EH (cell line): ENCODE measurements at places on chromosomes 1 and 21.

DNA sequence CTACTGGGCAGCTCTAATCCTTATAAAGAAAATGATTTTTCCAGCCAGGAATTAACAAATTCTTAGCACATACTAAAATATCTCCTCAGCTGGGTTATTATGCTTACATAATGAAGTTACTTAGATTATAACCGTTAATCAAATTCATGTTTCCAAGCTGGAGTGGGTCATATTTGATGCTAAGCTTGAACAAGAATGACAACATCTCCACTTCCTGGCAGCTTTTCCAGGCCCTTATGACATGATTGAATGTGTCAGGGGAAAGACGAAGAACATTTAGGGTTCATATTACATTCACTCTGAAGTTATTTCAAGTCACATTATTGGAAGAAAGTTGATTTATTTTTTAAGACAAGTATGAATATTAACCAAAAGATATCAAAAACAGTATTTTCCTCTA is 333.7 kb downstream of the PCP4 start:
- DNase-seq: no peak

GRCh38 chr1:3403011-3403345 is 51.5 kb upstream of the ARHGEF16 start:
- no peak for DNase-seq

DNA sequence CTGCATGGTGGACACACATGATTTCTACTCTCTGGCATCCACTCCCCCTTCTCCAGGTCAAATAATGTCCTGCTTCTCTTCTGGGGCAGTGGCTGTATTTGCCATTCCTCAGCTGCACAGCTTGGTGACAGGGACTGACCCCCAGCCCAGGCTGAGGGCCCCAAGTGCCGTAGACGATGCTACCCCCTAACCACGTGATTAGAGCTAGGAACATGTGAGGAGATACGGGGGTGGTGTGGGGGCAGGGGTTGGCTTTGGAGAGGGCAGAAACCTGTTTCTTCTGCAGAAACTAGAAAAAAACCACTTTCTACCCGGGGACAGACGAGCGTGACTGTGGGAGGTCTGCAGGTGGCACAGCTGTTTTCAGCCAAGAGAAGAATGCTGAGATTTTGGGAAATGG is 192.4 kb downstream of the SIPA1L2 start:
- DNase-seq: no peak

DNA sequence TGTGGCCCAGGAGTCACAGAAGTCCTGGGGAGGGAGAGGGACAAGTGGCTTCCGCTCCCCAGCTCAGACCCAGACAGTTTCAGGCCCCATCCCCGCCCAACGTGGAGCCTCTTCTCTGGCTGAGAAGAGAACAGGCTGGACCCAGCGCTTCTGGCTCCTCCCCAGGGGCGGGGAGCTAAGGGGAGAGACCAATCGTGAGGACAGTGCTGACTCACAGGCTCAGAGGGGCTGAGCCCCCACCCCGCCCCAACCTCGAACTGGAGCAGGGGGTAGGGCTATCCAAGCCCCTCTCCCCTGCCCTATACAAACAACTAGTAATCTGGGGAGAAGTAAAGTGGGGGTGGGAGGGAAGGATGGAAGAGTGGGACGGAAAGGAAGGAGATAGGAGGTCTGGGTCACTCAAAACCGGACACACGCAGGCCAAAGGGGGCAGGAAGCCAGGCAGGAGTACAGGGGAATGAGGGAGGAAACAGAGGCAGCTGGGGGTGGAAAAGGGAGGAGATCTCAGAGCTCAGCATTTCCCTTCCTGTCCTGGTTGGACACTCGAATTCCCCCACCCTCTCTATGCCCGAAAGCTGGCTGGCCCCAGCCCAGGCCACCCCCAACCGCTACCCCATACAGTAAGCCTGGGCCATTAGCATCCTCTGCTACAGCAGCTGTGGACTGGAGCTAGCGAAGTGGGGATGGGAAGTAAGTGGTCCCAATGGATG is at the start of gene SHC1:
TSS of gene SHC1 (minus strand) at position 117 of the 710 bp plus-strand sequence. CDS start 221 bp downstream, outside the sequence.
- peak; percentile 98 for DNase-seq

DNA sequence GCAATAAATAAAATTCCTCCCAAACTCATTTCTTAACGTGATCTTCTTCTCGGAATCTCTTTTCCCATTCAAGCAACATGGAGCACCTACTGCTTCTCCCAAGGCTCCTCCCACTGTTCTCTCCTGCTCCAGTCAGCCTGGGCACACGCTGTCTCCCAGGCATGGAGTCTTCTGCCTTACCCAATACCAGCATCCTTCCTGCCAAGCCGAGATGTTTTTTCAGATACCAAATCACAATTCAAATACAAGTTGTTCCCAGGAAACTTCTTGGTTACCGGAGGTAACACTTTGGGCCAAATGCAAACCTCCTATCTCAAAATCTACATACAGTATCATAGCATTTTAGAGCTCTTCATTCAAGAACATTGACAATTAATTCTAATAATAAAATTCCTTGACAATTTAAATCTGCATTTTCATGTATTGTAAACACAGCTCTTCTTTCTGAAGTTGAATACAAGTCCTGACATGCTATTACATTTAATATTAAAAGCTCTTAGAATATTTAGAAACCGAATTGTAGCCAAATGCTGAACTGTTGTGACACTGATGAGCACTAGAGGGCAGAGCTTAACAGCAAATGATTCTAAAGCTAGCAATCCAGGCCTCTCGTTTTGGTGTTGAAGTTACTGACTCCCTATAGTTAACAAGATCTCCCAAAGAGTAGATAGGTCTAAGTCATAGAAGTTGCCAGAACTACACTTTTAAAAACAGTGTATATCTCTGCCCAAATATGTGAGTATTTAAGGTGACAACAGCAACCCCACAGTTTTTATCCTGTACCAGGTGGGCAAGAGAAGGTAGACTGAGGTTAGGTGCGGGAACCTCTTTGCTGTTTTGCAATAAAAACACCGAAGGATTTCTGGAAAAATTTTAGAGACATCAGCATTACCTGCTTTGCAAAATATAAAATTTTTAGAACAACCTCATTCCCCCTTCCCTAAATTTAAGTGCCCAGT is 52.3 kb downstream of the BCAR3 start:
- peak; percentile 80 for DNase-seq

GRCh38 chr1:40782371-40782956 is 1.1 kb upstream of the KCNQ4 start:
- peak; percentile 34 for DNase-seq

DNA sequence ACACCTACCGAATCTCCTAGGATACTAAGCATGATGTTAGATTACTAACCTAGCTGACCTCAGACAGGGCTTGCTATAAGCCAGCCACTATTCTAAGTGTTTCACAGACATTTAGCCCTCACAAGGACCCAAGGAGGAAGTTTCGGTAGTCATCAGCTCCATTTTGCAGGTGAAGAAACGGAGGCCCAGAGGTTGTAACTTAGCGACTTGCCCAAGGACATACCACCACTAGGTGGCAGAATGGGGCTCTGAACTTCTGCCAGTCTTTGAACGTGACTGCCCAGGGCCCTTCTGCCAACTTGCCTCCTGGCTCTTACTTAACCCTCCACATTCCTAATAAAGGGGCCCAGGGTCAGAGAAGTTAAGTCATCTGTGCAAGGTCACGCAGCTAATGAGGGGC is 283.5 kb downstream of the C1orf94 start:
- DNase-seq: peak; percentile 17
